Lower leg skin (tissue), 4 donors: ENCODE measurements at places on chromosomes 1 and 21.

DNA sequence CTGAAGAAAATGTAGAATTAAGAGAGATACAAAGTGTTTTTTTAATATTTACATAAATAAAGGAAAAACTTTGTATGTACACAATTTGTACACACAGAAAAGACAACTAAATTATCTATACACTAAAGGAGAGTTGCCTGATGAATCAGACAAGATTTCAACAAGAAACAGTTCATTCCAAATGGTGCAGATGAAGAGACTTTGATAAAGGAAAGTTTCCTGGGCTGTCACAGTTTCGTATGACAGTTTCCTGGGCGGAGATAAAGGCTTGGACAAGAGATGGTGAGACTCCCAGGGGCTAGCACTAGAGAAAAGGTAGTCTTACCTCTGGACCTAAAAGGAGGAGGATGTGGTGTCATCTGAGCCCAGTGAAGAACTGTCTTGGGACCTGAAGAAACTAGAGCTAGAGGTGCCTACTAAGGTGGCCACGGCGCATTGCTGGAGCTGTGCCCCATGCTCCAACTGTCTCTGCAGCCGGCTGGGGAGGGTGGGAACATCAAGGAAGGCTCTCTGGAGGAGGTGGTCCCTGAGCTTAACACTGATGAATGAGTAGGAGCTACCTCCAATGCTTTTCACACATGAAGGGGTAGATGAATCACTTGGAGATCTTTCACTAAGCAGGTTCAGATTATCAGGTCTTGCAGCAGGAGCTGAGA is 32.2 kb downstream of the ETS2 start:
- DNase-seq: no peak

GRCh38 chr1:27596261-27596660 is 7.7 kb downstream of the AHDC1 start:
- DNase-seq: no peak

- no peak for DNase-seq
Observed at GRCh38 chr1:106465666-106466065, 590.8 kb upstream of the PRMT6 start.

DNA sequence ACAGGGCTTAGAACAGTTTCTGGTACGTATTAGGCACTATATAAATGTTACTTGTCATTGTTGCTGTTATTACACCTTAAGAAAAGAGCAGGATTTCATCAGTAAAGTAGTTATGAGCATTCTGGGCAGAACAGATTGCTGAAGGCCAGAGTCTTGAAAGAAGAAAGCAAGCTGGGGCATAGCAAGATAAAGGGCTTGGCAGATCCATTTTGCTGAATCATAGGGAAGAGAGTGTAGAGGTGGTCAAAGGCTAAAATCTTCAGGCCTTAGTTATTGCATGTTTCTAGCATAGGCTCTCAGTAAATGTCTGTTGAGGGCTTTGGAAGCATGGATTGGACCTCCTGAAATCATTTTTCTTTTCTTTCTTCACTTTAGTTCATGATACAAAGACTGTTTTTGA is 67.5 kb downstream of the PLA2G4A start:
- DNase-seq: no peak

- no peak for DNase-seq
Observed at GRCh38 chr1:26009796-26010447, 11.7 kb upstream of the EXTL1 start.

DNA sequence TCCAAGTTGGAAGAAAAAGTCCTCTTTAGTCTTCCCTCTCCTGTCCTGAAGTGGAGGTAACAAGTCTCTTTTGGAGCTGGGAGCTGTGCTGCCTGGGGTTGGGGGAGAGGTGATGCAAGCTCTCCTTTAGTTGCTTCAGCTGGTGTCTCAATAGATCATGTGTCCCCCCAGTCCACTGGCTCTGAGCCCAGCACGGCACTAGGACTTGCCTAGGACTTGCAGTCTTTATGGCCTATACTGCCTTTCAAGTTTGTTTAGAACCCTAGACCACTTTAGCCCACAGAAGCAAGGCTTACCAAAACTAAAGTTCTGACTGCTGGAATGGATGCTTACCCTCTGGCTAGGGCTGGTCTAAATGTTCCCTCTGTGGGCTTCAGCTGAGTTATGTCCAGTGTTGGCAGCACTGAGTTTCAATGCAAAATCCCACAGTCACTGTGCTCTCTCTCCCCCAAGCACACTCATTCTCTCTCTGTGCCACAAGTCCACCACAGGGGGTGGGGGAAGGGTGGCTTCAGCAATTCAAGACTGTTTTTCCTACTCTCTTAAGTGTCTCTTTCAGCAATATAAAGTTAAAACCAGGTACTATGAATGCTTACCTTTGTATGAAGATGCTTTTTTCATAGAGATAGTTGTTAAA is 185.0 kb downstream of the DNAH14 start:
- DNase-seq: no peak

DNA sequence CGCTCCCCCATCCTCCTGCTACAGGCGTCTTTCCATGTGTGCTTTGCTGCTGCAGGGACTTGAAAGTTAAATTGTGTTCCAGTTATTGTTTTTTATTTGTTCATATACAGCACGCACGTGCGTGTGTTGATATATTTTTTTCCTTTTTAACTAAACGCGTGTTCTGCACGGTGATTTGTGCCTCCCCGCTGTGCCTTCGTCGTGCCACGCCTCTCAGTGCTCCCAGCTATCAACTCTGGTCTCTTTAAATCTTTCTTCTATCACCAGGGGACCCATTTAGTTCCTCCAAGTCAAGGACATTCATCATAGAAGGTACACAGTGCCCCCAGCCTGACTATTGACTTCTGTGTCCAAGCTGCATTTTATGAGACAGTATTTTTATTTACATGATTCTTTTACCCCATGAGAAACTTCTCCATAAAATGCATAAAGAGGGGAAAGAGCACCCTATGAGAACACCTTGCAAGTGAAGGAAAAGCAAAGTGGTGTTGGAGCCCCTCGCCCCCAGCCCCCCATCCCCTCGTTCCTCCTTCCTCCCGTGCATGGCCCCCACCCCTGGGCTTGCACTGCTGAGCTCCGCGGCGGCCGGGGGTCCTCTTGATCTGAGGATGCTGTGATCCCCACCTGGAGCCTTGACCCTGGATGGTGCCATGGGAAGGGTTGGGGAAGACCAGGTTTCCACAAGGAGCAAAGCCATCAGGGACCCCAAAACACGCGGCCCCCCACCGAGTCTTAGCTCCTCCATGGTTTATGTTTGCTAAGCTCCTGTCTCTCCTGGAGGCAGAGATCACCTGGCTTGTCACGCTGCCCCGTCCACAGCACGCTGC is 45.5 kb downstream of the KCNAB2 start:
- DNase-seq: no peak
